ENCODE measurements at places on chromosomes 6 and 20.

GRCh38 chr20:1033751-1034414 is 31.8 kb upstream of the RSPO4 start:
- no peak for DNase-seq

DNA sequence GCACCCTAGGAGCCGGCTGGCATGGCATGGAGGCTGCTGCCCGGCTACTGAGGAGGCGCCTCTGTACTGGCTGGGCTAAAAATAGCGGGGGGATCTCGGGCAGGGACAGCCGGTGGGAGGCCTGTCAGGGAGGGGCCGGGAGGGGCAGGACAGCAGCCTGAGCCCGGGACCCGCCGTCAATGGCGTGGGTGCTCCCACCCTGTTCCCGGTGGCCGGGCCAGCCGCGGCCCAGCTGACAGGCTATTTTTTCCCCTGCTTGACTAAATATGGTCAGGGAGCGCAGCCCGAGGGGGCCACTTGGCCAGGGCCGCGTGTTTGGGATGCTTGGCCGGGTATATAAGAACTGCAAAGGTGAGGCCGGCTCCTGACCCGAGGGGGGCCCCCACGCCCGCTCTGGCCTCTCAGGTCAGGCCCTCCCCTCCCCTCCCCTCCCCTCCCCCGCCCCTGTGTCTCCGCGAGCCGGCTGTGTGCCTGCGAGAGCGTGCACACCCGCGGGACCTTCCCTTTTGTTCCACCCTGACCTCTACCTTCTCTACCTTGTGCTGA is 74.4 kb upstream of the GATA5 start:
- DNase-seq = no peak

- DNase-seq = peak; percentile 48
Measured at GRCh38 chr6:150208611-150209352, 65.9 kb downstream of the PPP1R14C start.

- no peak for DNase-seq
Measured at GRCh38 chr6:147986846-147987245, 355.8 kb upstream of the SASH1 start.

GRCh38 chr20:56896447-56896846 is 267.3 kb downstream of the TFAP2C start:
- no peak for DNase-seq

DNA sequence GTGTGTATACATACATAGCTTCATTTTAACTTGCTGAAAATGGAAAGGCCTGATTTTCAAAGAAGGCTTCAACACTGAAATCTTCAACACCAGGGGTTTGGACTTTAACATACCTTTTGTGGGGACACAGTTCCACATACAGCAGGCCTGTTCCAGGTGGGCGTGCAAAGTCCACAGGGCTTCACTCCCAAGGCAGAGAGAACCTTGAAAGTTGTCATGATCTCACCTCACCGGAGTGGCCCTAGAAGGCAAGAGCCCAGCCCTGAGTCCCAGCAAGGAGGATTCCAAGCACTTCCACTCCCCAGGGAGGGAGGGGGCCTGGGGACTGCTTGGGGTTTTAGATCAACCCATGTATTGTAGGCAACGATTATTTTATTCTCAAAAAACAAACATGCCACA is 47.2 kb downstream of the TMEM242 start:
- no peak for DNase-seq

DNA sequence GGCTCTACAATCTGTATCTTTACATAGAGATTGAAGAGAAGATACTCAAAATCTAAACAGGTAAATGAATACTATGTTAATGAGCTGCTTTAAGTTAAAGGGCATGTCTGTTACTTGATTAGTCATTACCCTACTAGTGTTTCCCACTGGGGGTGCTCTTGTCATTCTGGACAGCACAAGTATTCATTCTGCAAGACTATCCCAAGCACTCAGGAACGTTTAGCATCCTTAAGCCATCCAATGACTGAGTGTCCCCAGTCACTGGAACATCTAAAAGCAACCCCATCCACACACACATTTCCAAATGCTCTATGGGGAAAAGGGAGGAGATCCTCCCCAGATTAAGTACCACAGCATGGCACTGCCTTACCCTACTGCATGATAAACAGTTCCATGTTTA is 25.7 kb downstream of the EZR start:
- DNase-seq = no peak
